ENCODE measurements at places on chromosomes 3 and 15. TPM values are rescaled to one million over a fixed set of nuclear protein-coding genes. Genes with fewer than 3 reads are reported as not detected.
A peak's percentile ranks its signal among the peaks of the same experiment; 100 is the strongest.

GRCh38 chr15:75061272-75061671, 37.9 kb downstream of the PPCDC start:
- H3K36me3 ChIP-seq: no peaks in the 10 kb centered on the region
- DNase-seq: no peak
- H3K4me1 ChIP-seq: peaks cover 16% of the 10 kb centered on the region

The JMJD7 gene
- 8.2 TPM for polyA plus RNA-seq

GRCh38 chr15:89769366-89769765, 6.8 kb upstream of the MESP2 start:
- H3K27me3 ChIP-seq: no peaks in the 10 kb centered on the region
- peaks cover 25% of the 10 kb centered on the region for H3K4me1 ChIP-seq
- H3K27ac ChIP-seq: no peak overlapping the region
- DNase-seq: no peak
- no peaks in the 10 kb centered on the region for H3K36me3 ChIP-seq
- no peak overlapping the region for H3K4me3 ChIP-seq

The MCTP2 gene
- 21.2 TPM for polyA plus RNA-seq

- H3K27me3 ChIP-seq: no peaks in the 10 kb centered on the region
- H3K4me1 ChIP-seq: peaks cover 45% of the 10 kb centered on the region
- no peaks in the 10 kb centered on the region for H3K36me3 ChIP-seq
- H3K27ac ChIP-seq: no peak overlapping the region
Observed at GRCh38 chr3:172559020-172559419, 35.8 kb upstream of the TNFSF10 start.

GRCh38 chr3:127629467-127630403, 750 bp downstream of the PODXL2 start:
- no peak overlapping the region for H3K27ac ChIP-seq
- peaks cover 29% of the 10 kb centered on the region for H3K27me3 ChIP-seq
- H3K4me3 ChIP-seq: peak overlapping the region; percentile 55
- H3K36me3 ChIP-seq: no peaks in the 10 kb centered on the region
- H3K4me1 ChIP-seq: peaks cover 6% of the 10 kb centered on the region
- no peak for DNase-seq

DNA sequence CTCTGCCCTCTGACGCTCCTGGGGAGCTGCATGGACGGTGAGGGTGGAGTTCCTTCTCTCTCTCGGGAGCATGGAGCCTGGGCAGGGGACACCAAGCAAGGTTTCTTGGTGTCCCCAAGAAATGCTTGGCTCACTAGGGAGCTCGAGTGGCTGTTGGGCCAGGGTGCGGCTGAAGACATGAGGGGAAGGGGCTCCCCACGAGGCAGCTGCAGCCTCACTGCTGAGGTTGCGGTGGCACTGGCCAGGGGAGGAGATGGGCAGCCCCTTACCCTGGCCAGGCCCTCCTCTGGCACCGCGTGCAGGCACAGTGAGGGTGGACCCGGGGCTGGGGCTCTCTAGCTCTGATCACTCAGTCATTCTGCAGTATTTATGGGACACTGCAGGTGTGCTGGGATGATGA, 43.5 kb upstream of the SLC41A3 start:
- no peak overlapping the region for H3K27ac ChIP-seq
- H3K36me3 ChIP-seq: no peaks in the 10 kb centered on the region
- peaks cover 8% of the 10 kb centered on the region for H3K27me3 ChIP-seq
- no peak overlapping the region for H3K4me3 ChIP-seq
- DNase-seq: no peak

DNA sequence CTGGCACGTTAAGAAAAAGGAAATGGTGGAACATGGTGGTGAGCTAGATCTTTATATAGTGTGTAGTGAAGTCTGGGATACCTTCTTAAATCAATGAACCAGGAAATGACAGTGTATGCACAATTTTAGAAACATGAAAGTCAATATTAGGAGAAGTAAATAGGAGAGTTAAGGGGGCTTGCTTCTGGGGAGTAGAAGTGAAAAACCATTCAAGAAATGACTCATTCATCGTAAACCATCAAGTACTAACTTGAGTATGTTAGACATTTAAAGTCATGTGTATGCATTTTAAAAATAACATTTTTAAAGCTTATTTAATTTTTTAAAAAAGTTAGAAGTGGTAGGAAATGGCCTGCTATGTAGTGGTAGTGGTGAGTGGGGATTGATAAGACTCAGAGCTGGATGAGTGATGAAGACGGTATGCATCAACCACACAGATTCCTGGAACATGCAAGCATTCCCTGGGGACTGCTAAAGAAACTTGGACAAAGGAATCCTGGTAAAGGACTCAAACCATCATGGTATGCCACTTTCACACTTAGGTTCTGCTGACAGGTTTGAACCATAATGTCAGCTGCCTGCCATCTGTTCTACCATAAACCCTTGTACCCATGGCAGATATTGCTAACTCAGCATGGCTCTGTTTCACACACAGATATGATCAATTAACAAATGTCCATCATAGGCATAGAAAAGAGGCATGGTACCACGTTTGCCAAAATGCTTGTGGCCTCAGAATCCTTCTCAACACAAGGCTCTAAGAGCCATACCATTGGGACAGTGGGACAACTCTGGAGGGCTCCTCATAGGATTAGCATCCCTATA, 28.9 kb upstream of the MITF start:
- no peaks in the 10 kb centered on the region for H3K36me3 ChIP-seq
- H3K27me3 ChIP-seq: no peaks in the 10 kb centered on the region
- H3K4me3 ChIP-seq: no peak overlapping the region
- H3K27ac ChIP-seq: no peak overlapping the region

DNA sequence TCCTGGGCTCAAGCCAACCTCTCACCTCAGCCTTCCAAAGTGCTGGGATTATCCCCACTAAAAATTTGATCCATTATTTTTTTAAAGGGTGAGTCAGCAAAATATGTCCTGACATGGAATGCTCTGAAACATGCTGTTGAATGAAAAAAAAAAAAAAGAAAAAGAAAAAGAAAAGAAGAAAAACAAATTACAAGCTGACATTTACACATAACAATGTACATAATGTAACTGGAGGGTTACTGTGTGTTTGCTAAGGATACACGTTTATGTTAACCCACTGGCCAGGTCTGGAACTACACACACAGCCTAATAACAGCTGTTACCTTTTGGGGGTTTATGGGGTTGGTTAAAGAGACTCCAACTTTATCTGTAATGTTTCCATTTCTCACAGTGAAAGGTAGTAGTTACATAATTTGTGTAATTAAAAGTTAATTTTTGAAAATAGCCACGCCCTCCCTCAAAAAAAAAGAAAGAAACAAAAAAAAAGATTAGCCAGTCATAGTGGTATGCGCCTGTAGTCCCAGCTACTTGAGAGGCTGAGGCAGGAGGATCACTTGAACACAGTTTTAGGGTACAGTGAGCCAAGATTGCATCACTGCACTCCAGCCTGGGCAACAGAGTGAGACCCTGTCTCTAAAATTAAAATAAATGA, 3.1 kb upstream of the MESP2 start:
- H3K4me1 ChIP-seq: peaks cover 36% of the 10 kb centered on the region
- no peaks in the 10 kb centered on the region for H3K27me3 ChIP-seq
- no peak for DNase-seq
- peak overlapping the region; percentile 61 for H3K27ac ChIP-seq
- no peaks in the 10 kb centered on the region for H3K36me3 ChIP-seq

- peaks cover 11% of the 10 kb centered on the region for H3K36me3 ChIP-seq
- no peak overlapping the region for H3K27ac ChIP-seq
- no peak overlapping the region for H3K4me3 ChIP-seq
- H3K27me3 ChIP-seq: no peaks in the 10 kb centered on the region
Observed at GRCh38 chr15:64112073-64112772, 16.4 kb downstream of the SNX1 start.

DNA sequence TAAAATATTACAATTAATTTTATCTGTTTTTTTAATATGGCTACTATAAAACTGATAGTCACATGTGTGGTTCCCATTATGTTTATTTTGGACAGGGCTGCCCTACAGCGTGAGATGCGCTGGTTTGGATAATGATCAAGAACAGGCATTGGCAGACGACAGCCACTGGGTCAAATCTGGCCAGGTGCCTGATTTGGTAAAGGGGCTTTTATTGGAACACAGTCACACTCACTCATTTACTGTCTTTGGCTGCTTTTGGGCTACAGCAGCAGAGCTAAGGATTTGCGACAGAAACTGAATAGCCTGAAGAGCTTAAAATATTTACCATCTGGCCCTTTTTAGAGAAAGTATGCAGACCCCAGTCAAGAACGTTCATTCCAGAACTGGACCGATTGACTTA, 724.2 kb upstream of the CFAP20DC start:
- no peak for DNase-seq
- no peak overlapping the region for H3K27ac ChIP-seq
- H3K4me1 ChIP-seq: peaks cover 2% of the 10 kb centered on the region
- no peaks in the 10 kb centered on the region for H3K27me3 ChIP-seq
- H3K4me3 ChIP-seq: no peak overlapping the region
- no peaks in the 10 kb centered on the region for H3K36me3 ChIP-seq

DNA sequence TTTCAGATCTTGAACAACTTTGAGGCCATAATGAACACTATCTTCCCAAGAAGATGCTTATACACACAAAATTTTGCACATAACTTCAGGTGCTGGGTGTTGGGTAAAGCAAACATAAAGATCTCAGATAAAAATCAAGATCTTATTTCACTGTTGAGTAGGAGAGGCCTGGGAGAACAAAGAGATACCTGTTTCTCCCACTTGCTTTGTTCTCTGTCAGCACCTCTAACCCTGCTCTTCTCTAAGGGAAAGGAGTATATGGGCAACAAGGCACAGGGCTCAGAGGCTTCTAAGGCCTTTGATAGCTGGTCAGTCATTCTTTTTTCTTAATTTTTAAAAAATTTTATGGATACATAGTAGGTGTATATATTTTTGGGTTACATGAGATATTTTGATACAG, 3.6 kb upstream of the GK5 start:
- no peaks in the 10 kb centered on the region for H3K36me3 ChIP-seq
- H3K27ac ChIP-seq: no peak overlapping the region
- H3K4me3 ChIP-seq: no peak overlapping the region
- peaks cover 6% of the 10 kb centered on the region for H3K4me1 ChIP-seq
- DNase-seq: no peak

The TUBGCP4 gene
- polyA plus RNA-seq: 16.1 TPM

The STIMATE gene
- 8.3 TPM for polyA plus RNA-seq

DNA sequence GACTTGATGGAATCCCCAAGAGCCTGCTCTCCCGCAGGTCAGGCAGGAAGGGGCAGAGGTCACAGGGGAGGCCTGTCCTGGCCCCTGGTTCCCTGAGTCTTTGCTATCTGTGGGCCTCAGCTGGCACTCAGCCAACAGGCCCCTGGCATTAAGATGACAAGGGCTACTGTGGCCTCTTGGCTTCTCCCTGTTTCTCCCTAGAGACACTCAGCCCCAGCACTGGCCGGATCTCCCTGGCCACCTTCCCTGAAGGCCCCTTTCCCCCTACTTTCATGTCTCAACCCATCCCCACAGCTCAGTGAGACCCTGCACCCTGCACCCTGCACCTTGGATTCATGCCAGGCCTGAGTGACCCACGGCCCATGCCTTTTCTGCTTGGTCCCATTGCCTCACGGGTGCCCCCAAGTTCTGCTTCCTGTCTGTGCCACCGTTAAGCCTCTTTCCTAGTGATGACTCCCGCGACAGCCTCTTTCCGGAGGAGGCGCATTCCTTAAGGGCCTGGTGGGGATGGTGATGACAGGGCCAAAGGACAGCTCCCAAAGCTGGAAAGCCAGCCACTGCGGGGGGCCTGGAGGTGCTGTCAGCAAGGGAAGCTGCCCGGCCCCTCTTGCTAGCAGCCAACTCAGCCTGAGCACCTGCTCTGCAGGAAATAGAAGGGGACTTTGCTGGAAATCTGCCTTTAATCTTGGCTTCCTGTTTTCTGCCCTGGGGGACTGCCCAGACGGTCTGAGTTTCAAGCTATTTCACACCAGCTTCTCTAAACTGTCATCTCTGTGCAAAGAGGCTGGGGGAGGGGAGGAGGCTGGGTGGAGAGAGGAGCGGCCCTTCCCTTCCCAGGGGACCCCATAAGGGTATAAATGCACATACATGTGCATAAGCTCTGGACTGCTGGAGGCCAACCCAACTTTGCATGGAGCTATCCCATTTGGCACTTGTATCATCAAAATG, 4.8 kb upstream of the CSK start:
- H3K4me1 ChIP-seq: peaks cover 15% of the 10 kb centered on the region
- no peaks in the 10 kb centered on the region for H3K36me3 ChIP-seq
- no peak overlapping the region for H3K4me3 ChIP-seq
- no peaks in the 10 kb centered on the region for H3K27me3 ChIP-seq

The PLA2G4B gene
- 8.6 TPM for polyA plus RNA-seq

The DHFR2 gene
- 2.3 TPM for polyA plus RNA-seq

DNA sequence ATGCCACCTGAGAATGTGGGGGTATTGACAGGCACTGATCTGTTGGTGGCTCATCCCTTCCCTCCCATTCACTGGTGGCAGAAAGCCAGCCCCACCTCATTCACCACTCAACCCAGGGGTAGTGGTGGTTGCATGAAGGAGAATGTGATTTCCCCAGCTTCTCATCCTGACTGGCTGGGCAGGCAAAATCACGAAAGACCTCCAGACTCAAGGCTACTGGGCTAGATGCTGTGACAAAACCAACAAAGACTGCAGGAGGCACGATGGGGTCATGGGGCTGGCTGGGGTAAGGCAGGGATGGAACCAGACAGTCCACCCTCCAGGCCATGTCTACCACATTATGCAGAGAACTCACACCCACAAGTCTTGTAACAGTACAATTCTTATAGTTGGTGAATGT, 33.9 kb downstream of the FSTL1 start:
- peaks cover 1% of the 10 kb centered on the region for H3K36me3 ChIP-seq
- peak overlapping the region; percentile 26 for H3K4me3 ChIP-seq
- no peak for DNase-seq
- peak overlapping the region; percentile 22 for H3K27ac ChIP-seq
- peaks cover 22% of the 10 kb centered on the region for H3K4me1 ChIP-seq

GRCh38 chr15:55740981-55741832, 1.7 kb downstream of the PRTG start:
- DNase-seq: no peak
- H3K4me1 ChIP-seq: peaks cover 6% of the 10 kb centered on the region
- no peaks in the 10 kb centered on the region for H3K36me3 ChIP-seq
- no peak overlapping the region for H3K4me3 ChIP-seq
- H3K27ac ChIP-seq: no peak overlapping the region
- H3K27me3 ChIP-seq: peaks cover 48% of the 10 kb centered on the region

GRCh38 chr15:31516874-31517273, 190.2 kb downstream of the KLF13 start:
- H3K27me3 ChIP-seq: no peaks in the 10 kb centered on the region
- H3K4me1 ChIP-seq: peaks cover 2% of the 10 kb centered on the region
- no peak overlapping the region for H3K4me3 ChIP-seq
- no peak for DNase-seq

DNA sequence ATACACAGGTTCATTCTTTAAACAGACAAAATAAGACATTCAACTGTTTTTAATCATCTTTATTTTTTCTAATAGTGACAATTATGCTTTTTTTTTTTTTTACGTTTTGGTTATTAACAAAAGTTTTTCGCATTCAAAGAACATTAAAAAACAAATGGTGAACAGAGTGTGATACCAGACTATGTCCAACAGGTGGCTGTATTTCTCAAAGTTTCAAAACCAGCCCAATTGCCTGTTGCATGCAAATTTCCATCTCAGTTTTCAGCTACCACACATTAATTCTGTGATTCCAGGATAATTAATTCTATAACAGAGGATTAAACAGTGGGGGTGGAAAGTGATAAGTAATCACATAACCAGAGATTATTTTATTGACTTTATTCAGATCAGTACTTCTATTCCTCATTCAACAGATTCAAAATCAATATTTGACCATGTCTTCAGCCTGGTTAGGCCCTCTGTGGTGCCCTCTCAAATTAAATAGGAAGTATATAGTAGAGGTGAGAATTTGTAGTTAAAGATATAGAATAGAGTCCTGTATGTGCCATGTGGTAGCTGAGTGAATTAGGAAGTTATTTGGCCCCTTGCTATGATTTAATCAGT, 122.2 kb upstream of the DCBLD2 start:
- H3K27me3 ChIP-seq: no peaks in the 10 kb centered on the region
- H3K4me1 ChIP-seq: no peaks in the 10 kb centered on the region
- H3K4me3 ChIP-seq: no peak overlapping the region

Data from keratinocyte (primary cell).